ENCODE measurements at places on chromosomes 5 and 9. TPM values are rescaled to one million over a fixed set of nuclear protein-coding genes. Genes with fewer than 3 reads are reported as not detected.

DNA sequence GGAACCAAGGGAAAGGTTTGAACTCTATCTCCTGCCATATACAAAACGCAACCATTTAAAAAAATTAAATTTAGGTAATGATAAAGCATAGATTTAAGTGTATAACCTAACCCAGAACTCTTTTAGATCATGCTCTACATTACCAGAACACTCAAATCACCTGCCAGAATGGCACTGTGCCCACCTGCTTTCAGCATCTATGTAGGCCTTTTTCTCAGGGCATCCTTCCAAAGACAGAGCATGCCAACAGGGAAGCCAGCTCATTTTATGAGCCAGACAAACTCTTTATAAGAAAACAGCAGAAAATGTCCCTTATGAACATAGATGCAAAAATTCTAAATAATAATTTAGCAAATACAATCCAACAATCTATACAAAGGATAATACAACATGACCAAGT, 47.9 kb upstream of the SMAD5 start:
- peak; percentile 77 for DNase-seq

GRCh38 chr5:171984748-171985419, 21.6 kb downstream of the FBXW11 start:
- no peak for DNase-seq

GRCh38 chr5:86460519-86460918, 157.2 kb upstream of the COX7C start:
- DNase-seq: no peak

DNA sequence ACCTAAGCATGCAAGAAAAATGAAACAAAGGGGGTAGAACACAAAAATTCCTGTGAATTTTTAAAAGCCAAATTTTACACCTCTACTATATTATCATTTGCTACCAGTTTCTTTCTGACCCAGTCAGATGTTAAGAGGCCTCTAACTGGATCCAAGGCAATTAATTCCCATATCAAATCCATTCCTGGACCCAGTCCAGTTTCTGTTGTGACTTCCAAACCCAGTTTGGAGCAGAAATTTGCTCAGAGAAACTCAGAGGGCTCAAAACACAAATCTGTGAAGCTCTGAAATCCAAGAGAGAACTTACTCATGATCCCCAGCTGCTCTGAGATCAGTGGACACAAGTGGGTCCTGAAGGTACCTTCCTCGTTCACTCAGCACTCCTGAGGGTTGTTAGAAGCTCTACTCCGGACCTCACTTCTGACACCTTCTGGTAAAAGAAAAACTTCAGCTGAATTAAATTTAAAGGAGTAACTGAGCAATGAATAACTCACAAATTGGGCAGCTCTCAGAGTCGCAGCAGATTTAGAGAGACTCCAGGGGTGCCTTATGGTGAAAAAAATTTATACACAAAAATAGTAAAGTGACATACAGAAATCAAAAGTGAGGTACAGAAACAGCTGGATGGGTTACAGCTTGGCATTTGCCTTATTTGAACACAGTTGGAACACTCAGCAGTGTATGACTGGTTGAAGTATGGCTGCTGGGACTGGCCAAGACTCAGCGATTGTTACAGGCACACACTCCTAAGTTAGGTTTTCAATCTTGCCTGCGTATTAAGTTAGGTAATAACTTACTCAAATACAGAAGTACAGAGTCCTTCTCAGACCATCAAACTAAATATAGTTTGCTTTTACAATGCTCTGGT, 32.4 kb downstream of the INSL4 start:
- DNase-seq: no peak

The SLC36A3 gene
- not detected for total RNA-seq

The PCDHA13 gene
- total RNA-seq: not detected

The TRIP13 gene
- 0.48 TPM for total RNA-seq
